DMS79 (cell line): ENCODE measurements at places on chromosomes 5 and 9.

- DNase-seq: no peak
Measured at GRCh38 chr5:97922776-97923175, 739.7 kb upstream of the RIOK2 start.

DNA sequence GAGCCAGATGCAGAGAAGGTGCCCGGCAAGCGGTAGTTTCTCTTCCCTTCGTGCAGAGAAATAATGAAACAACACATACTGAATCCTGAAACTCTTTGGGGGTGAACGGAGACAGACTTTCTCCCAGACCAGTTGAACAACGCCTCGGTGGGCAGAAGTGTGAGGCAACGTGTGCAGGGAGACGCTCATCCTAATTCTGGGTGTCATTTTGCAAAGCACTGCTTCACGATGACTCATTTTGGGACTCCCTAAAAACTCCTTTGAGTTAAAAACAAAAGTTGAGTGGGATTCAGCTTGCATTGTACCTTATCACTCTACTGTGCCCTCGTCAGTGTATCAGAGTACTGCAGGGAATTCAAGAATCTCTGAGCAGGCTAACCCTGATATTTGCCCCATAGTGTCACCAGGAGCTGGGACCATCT, 3.5 kb upstream of the NEK6 start:
- no peak for DNase-seq

DNA sequence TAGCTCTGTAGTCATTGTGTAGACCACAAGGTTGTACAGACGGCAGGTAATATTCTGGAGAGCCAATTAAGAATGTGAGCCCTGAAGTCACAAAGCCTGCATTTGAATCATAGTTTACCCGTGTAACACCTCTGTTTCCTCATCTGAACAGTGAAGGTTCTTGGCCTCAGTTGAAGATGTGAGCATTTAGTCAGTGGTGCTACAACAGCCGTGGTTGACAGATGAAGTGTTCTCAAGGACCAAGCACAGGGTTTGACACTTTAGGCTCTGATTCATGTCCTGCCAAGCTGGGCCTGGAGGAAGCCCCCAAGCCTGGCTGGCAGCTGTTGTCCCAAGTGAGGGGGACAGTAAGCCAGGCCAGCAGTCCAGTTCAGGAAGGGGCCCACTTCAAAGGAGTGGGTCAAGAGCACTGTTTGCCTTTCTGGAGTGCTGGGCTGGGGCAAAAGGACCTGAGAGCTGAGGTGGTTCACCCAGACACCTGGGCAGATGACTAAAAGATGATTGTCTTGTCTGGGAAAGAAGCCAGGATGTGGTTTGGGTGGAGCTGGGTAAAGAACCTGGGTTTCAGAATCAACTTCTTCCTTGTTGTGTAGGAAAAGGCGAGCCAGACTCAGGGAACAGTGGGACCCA, 20.7 kb downstream of the FAXDC2 start:
- DNase-seq: peak; percentile 48

GRCh38 chr5:151682240-151682639, 4.5 kb downstream of the SPARC start:
- no peak for DNase-seq

GRCh38 chr5:169599451-169599850, 15.9 kb downstream of the SPDL1 start:
- DNase-seq: no peak

DNA sequence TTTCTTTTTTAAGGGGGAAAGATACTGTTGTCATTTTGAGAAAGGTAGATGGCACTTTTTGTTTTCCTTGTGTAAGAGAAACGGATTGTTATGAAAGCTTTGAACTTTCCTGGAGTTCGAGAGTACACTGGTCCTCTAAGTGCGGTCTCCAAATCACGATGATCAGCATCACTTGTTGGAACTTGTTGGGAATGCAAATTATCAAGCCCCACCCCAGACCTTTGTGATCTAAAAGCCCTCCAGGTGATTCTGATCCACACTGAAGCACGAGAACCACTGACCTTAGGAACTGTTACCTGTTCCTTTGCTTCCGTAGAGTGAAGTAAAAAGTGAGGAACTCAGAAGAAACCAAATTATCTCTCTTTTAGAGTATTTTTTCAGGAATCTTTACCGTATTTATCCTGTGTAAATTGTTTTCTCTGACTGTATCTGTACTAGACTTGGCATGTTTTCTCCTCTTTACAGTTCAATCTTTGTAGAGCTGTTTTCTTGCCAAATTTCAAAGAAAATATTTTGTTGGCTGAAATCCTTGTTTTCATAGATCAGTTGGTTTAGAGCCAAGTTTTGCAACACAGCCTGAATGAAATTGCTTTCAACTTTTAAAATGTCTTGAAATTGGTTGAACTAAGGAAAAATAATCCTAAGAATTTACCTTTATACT, 4.0 kb downstream of the MAT2B start:
- DNase-seq: no peak

GRCh38 chr5:132225165-132226032, 2.3 kb downstream of the P4HA2 start:
- DNase-seq: peak; percentile 73

DNA sequence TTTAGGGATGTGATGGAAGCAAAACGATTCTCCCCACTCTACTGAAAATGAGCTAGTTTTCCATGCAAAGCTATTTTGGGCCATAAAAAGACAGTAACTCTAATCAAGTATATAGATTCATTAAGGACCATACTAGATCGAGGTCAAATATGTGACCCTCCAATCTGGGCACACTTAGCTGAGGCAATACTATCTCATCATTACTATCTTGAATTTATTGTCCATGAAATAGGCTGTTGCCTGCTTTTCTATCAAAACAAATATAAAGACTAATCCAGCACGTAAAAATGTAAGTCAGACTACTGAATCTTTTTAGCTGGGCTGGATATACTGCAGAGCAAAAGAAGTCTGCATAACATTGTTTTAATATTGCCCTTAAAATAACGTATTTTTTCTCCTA, 943.1 kb downstream of the NR2F1-AS1 start:
- DNase-seq: no peak

- DNase-seq: no peak
Measured at GRCh38 chr5:91145333-91145620, 237.8 kb downstream of the ARRDC3 start.

DNA sequence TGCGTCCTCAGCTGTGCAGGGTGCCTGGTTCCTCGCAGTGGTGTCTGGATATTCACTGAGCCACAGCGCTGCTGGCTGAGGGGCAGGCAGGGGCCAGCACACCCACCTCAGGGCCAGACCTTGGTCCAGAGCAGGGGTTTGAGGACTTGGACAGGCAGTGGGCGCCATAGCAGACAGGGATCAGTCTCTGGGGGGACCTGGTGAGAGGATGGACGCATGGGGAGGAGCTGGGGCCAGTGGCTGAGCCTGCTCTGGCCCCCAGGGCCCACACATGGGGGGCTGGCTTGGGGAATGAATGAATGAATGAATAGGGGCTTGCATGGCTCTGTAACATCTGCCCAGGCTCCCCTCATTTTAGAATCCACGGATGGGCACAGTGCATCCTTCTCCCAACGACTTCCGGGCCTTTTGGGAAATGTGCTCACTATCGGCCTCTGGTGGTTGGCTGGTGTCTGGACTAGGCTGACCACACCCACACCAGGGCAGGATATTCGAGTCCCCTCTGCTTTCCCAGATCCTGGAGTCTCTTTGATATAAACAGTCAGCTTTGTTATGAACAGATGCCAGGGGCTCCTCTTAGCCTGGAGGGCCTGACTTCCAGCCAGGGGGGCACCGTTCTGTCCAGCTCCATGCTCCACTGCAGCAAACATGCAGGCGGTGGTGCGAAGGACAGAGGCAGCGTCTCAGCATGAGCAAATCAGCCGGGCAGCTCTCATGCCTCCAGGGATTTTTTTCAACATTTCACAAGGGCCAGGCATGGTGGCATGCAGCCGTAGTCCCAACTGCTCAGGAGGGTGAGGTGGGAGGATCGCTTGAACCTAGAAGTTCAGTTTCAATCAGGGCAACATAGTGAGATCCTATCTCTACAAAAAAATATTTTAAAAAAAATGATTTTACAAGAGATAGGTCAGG, 62.6 kb downstream of the NEK6 start:
- DNase-seq: no peak

DNA sequence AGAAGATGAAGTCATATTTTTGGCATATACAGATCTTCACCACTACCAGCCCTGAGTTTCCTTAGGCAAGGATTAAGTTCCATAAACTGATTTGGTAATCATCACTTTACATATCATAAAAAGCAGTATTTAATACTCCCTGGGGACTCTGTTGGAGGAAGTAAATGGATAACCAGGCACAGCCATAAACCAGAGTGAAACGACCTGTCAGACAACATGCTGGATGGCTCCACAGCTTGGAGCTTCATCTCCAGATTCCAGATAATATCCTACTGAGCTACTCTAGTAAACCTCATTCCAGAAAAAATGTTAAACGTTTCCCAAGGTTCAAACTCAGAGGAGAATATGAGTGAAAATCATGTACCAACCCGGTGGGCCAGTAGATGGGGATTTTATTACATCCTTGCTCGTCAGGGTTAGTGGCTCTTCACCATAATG, 109.2 kb downstream of the BASP1 start:
- no peak for DNase-seq

- no peak for DNase-seq
Measured at GRCh38 chr9:105244734-105245028, 230 bp downstream of the SLC44A1 start.

DNA sequence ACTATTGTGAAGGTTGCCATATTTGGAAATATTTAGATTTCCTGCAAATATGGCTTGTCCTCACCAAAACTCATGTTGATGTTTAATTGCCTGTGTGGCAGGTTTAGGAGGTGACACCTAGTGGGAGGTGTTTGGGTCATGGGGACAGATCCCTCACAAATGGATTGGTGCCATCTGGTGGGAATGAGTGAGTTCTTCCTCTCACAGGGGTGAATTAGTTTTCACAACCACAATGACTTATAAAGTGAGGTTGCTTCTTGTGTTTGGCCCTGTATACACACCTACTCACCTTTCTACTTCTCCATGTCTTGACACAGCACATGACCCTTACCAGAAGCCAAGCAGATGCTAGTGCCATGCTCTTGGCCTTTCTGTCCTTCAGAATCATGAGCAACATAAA, 41.1 kb downstream of the ISOC1 start:
- DNase-seq: no peak

DNA sequence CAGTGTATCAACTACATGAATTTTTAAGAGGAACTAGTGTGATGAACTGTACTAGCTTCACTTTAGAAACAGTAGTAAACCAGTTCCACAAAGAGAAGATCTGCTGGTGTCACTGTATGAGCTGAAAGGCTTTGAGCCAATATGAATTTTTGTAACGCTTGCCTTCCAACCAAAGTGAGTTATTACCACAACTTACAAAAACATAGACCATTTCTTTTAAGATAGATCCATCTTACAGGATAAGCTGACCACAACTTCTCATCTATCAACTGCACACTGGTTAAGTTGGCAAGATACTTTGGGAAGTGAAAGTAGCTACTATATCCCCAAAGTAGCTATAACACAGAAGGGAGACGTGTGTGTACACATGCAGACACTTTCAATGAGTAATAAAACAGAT, 849.6 kb upstream of the DMAC1 start:
- no peak for DNase-seq

- DNase-seq: no peak
Measured at GRCh38 chr9:121285835-121286687, 18.1 kb downstream of the GSN start.

DNA sequence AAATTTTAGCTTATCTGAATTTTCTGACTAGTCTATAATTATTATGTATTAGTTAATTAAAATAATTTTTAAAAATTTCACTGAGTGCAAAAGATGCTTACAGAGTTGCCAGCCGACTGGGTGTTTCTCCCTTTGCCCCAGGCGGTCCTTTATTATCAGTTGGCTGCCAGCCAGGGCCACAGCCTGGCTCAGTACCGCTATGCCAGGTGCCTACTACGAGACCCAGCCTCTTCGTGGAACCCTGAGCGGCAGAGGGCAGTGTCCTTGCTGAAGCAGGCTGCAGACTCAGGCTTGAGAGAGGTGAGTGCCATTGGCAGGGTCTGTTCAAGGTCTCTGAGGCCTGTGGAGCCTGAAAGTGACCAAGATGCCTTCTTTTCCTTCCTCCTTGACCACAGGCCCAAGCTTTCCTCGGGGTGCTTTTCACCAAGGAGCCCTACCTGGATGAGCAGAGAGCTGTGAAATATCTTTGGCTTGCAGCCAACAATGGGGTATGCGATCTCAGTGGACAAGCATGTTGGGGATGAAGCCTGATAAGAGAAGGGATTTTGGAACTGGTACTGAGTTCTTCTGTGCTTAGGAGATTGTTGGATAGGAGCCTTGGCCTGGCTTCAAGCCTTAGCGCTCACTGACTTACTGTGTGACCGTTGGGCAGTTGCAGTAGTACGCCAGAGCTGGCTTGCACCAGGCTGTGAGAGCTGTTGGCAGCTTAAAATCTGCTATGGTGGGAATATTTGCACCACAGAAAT, 10.6 kb downstream of the DELE1 start:
- peak; percentile 4 for DNase-seq

DNA sequence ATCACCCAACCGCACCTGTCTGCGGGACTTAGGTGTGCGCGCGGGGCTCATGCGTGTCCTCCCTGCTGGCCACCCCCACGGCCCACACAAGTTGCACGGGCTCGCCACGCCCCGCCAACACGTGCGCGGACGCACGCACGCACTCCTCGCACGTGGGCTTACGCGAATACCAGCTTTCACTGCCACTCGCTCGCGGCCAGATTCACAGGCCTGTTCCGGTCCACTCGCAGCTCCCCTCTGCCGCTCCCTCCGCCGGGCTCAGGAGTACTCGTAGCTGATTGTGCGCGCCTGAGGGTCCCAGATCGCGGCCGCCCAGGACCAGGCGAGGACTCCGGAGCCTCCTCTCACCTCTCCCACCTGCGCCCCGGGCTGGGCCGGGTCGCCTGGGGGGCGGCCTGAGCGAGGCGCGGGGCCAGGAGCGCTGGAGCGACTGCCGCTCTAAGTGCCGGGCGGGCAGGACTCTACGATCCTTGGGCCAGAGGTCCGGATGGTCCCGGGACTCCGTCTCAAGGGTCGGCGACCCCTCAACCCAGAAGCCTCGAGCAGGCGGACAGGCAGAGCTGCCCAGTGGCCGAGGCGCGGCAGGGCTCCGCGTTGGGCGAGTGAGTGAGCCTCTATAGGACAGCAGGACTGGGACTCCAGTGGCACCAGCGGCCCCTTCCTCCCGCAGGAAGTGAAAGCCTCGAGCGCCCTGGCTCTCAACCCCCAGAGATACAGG, 3.4 kb downstream of the PCDHGC5 start:
- no peak for DNase-seq

GRCh38 chr9:108607607-108608006, 248.2 kb downstream of the ACTL7B start:
- DNase-seq: no peak

DNA sequence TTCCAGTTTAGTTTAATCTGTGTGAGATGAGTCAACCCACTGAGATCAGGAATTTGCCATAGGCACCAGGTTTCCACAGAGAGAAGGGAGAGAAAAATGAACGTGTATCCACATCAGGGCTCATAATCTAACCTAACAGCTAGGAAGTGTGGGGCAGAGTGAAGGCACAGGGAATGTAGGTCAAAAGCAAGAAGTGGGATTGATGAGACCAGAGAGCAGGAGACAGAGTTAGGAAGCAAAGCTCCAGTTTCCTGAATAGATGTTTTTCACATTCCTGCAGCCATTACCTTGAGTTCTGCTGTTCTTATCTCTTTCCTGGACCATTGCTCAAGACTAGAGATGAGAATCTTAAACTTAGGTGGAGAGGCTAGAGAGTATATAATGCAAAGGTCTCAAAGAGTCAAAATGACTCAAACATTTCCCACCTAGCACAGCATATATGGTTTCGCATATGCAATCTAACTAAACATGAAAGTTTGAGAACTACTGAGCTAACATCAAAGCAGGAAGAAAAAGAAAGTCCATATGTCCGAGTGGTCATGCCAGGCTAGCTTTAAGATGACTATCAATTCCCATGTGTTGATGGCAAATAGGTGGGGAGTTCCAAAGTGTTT, 41.1 kb upstream of the GNAQ start:
- no peak for DNase-seq

- DNase-seq: no peak
Measured at GRCh38 chr5:73253047-73253660, 80.2 kb downstream of the TMEM174 start.
